ENCODE measurements at places on chromosomes 12 and 14.

GRCh38 chr12:56723889-56724700 is 1.0 kb downstream of the NACA start:
- DNase-seq = peak; percentile 91

DNA sequence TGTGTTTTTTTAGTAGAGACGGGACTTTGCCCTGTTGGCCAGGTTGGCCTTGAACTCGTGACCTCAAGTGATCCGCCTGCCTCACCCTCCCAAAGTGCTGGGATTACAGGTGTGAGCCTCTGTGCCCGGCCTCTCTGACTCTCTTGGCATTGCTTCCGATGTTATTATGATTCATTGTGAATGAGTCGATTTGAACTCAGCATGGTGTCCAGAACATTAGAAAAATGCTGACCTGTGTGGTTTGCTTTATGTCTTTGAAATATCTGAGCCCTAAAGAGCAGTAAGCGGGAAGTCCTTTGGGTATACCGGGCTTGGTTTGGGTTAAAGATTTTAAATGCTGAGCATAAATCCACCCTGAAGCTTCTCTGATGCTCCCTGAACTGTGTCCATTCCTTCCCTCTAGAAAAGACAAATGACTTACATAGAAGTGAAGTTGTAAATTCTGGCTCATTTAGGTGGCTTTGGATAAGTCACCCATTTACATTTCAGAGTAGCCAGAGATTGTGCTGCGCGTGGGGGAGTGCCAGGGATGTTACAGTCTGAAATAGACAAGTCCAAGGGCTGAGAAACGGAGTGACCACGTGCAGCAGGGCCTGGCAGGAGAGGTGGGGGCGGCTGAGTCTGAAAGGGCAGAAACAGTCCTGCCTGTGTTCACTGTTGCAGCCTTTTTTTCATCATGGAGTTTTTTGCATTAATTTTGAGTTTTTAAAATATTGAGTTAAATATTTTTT is 39.6 kb downstream of the SLC15A4 start:
- no peak for DNase-seq

GRCh38 chr14:23097786-23098185 is 2.5 kb downstream of the C14orf119 start:
- DNase-seq = peak; percentile 85

GRCh38 chr14:77897374-77897773 is 97.5 kb downstream of the ADCK1 start:
- no peak for DNase-seq

GRCh38 chr14:92729634-92730358 is 18.6 kb downstream of the LGMN start:
- DNase-seq = no peak

DNA sequence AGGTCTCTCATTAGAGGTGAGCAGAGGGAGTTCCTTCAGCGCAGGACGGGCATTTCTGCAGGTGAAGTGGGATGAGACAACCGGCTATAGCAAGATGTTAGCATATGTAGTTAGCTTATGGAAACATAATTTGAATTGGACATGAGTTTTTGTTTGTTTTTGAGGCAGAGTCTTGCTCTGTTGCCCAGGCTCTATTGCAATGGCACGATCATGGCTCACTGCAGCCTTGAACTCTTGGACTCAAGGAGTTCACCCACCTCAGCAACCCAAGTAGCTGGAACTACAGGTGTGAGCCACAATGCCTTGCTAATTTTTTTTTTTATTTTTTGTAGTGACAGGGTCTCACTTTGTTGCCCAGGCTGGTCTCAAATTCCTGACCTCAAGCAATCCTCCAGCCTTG is 69.2 kb downstream of the RCOR1 start:
- no peak for DNase-seq

- no peak for DNase-seq
Observed at GRCh38 chr12:92486443-92487137, 216.2 kb upstream of the PLEKHG7 start.

DNA sequence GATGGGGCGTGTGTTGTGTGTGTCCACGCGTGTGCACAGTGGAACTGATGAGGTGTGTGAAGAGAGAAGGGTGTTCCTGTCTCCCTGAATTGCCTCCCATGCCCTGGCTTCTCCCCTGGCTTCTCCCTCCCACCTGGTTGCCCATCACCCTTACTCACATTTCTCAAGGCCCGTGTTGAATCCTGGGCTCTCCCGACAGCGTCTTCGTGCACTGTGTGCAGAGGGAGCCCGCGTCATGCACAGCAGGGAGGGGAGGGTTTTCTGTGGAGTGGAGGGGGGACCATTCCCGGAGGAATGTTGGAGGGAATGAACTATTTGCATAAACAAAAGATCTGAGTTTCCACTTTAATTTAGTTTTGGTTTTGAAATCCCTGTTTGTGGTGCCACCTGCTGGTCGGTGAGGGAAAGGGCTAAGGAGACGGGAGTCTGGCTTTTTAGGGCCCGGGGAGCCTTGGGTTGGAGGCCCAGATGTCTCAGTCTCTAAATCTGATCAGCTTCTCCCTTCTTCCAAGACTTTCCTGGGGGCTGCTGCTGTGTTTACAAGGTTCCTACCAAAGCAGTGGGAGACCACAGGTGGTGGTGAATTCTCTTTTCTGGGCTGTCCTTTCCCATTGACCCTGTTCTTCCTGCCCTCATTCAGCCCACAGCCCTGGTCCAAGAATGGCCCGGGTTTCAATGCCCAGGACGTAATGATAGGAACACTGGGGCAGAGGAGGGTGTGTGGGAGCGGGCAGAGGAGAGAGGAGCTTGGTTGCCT is at the start of gene C1R:
Gene C1R, minus strand, starts transcription at position 217 of the 757 bp plus-strand sequence. Its CDS starts 57 bp downstream, at position 160.
- no peak for DNase-seq

DNA sequence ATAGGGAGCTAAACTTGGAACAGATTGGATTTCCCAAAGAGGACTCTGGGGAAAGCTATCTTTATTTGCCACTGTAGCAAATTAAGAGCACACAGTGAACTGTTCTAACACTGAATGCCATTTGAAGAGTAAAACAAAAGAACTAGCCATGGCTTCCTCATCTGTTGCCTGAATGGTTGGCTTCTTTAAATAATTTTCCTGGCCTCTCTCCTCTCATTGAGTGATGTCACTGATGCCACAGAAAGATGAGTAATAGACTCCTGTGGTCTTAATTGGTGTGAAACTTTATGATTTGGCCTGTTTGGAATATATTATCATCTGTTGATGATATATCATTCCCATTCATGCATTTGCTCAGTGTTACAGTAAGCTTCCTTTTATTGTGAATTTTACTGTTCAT is 42.5 kb downstream of the WDR20 start:
- no peak for DNase-seq

GRCh38 chr12:108568338-108569154 is 6.2 kb downstream of the ISCU start:
- DNase-seq = no peak

DNA sequence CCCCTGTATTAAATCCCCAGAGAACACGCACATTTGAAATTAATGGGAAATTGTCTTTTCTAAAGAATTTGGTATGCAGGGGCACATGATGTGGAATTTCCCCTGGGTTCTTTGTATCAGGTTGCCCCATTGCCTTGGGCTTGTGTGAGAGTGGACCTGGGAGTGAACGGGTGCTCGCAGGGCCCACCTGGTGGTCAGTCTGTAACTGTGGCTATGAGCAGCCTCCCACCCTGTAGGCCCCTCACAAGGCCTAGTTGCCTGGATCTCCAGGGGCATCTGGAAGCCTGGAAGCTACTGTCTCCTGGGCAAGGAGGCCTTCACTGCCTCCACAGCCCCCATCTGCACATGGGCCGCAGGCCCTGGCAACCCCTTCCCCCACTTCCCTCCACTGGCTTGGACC is 96.7 kb downstream of the SLC25A47 start:
- DNase-seq = no peak

- DNase-seq = no peak
Observed at GRCh38 chr12:86675197-86675596, 419.0 kb upstream of the MGAT4C start.

- DNase-seq = peak; percentile 88
Observed at GRCh38 chr14:96631621-96632362, 129.6 kb downstream of the PAPOLA start.

- DNase-seq = no peak
Observed at GRCh38 chr12:96522690-96523089, 33.3 kb downstream of the CFAP54 start.

GRCh38 chr12:34602213-34602940 is 580.1 kb downstream of the ALG10 start:
- DNase-seq = no peak

DNA sequence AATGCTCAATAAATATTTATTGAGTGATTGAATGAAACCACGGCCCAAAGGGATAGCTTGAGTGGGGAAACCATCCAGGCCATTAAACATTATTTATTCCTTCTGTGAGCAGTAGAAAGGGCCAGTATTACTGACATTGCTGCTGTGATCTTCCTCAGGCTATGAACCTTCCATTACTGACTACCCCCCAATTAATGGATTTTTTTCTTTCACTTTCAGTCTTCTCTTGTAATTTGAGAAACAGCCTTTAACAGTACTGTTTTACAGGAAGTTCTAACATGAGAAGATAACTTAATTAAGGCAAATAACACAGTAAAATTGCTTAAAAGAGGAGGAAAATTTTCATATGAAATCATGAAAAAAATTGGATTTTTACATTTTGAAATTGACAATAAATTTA is 629.5 kb downstream of the TRHDE start:
- no peak for DNase-seq

GRCh38 chr12:15842108-15842507 is 40.1 kb upstream of the STRAP start:
- no peak for DNase-seq

Data from vagina (tissue), 2 donors.